ENCODE measurements at places on chromosomes 13 and 19. TPM values are rescaled to one million over a fixed set of nuclear protein-coding genes. Genes with fewer than 3 reads are reported as not detected.

Gene GAS6
- 18.6 TPM for total RNA-seq

Gene MCEMP1
- total RNA-seq = not detected

Gene CBY2
- total RNA-seq = not detected

Gene TMEM86B
- total RNA-seq = 2.1 TPM

DNA sequence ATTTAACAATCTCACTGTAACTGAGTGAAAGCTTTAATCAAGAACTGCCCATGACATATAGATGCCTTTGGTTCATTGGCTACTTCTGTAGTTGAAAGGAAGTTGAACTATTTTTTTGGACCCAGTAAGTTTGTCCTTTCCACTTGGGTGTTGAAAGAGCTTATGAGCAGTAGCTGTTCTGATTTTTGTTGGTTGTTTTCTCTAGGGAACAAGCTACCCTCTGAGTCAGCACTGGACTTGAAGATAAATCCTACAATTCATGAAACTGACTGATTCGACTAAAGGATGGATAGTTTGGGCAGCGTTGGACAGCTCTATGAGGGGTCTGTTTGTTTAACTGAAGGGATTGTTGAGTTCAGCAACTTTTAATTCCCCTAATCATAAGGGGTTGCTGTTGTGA, 101.0 kb downstream of the PAN3 start:
- no peak for DNase-seq

DNA sequence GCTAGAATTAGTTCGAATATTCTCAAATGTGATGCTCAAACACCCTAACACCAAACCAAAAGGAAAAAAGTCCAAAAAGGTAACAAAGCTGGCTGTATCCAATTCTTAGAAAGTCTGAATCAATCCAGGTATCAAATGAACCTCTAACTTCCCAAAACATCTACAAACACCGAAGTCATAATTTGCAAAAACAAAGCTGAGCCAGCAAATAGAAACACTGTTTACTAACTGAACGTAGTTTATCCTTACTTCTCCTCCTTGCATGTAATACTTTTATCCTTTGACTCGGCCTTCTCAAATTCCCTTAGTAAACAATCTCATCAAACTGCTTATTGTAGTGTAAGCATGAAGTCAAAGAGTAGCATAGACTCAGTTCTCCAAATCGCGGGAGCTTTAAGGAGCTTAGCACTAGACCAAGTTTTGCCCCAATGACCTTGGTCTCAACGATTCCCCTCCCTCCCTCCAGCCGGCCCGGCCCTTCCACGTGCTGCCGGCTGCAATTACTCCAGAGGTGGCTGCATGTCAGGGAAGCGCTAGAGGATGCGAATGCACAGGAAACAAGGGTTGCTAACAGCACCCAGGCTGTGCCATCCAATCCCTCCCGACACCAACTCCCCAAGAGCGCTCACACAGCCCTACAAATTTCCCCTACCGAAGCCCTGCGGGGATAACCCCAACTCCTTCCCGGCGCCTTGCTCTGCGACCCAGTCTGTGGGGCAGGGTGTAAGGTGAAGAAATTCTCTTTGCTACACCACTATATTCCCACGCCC, 693 bp downstream of the XPO4 start:
- DNase-seq = no peak

- DNase-seq = peak; percentile 99
Observed at GRCh38 chr19:3821857-3822364, 35.7 kb upstream of the MATK start.

Gene VSIG10L
- total RNA-seq = 10.3 TPM

- DNase-seq = peak; percentile 92
Observed at GRCh38 chr19:13162724-13163608, 12.8 kb downstream of the IER2 start.

- DNase-seq = no peak
Observed at GRCh38 chr19:44576843-44577565, 36.4 kb upstream of the IGSF23 start.

DNA sequence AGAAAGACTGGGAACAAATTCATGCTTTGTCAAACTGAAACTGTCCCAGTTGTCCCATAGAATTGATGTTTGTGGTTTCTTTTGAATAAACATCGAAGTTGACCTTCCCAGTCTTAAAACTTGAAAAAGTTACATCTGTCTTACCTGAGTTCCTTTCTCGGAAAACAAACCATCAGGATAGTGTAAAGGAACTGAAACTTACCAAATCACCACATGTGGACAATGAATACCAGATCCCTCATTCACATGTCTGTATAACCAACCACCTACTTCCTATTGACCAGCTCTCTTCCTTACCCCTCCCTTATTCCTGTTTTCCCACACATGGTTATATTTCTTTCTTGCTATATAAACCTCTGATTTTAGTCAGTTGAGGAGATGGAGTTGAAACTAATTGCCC, 791.7 kb upstream of the PCDH20 start:
- DNase-seq = no peak
